ENCODE measurements at places on chromosomes 2 and 18.

- no peak for DNase-seq
Observed at GRCh38 chr2:128689971-128690370, 371.3 kb upstream of the HS6ST1 start.

GRCh38 chr2:41910126-41910525 lies 137.7 kb upstream of the PKDCC start:
- DNase-seq = no peak

- DNase-seq = no peak
Observed at GRCh38 chr18:50138181-50139064, 56.5 kb downstream of the MYO5B start.

DNA sequence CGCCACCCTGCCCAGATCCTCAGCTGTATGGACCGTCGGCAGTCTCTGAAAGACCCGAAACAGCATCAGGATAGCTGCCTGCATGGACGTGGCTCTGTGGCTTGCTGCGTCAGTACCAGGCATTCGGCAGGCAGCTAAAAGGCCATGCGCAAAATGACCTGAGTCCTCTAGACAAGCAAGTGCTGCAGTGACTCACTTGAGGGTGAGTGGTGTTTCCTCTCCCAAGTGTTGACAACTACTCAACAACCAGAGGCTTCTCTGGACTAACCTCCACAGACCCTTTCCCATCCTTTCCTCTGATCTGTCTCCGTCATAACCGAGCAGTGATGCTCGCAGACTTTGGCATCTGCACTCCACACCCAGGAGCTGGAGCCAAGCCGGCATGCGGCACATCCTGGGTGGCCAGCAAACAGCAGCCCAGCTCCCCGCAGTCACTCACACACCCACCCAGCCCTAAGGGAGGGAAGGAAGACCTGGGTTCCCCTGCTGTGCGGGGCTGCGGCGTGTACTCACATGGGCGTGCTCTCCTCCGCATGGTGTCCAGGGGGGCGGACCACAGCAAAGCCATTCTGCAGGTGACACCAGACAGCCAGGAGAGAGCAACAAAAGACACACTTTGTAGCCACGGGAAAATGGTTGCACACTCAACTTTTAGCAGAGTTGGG lies 239.3 kb downstream of the TWIST2 start:
- DNase-seq = no peak

GRCh38 chr2:106195981-106196380 lies 1.9 kb upstream of the UXS1 start:
- DNase-seq = no peak

DNA sequence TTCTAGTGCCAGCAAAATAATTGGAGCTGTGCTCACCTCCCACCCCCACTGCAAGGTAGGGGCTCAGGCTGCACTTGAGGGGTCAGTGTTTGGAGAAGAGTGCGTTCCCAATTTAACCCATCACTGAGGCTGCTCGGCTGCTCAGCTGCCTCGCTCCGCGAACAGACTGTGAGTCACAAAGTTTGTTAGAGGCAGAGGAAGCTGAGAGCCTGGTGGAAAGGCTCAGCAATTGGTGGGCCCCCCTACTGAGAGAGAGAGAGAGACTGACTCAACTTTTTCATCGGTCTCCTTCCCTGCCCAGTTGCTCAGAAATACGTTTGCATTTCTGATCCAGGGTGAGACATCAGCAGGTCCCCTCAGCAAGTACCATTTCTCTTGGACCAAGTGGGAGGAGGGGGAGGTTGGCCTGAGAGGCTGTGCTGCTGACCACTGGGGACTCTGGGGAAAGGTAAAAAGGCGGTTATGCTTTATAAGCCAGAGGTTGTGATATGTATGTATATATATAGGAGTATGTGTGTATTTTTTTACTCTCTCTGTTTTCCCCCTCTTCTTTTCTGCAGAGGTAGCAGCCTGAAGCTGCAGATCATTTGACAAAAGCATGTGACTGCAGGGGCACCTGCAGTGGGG lies 1.5 kb downstream of the EFR3B start:
- peak; percentile 19 for DNase-seq

DNA sequence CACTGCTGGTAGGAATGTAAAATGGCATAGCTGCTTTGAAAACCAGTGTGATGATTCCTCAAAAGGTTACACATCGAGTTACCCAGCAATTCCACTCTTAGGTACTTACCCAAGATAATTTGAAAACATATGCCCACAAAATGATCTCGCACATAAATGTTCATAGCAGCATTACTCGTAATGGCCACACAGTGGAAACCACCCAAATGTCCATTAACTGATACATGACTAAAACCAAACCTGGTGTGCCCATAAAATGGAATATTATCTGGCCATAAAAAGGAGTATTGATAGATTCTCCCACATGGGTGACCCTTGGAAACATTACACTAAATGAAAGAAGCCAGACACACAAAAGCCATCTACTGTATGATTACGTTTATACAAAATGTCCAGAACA lies 70.4 kb downstream of the ALPK2 start:
- no peak for DNase-seq

- DNase-seq = no peak
Observed at GRCh38 chr2:174063492-174064092, 98.4 kb upstream of the SP3 start.

DNA sequence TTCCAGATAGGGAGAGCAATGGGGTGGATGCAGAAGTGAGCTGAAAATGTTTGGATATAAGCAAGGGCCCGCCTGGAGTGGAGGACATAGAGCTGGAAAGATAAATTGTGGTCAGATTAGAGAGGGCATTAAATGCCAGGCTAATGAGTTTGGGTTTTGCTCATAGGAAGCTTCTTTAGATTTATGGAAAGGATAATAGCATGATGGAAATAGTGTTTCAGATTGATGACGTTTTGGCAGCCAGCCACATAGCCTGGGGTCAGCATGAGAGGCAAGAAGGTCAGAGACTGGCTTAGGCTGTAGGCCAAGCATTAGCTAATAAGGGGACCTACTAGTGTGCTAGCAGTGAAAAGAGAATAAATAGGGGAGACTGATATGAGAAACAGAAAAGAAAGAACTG lies 321.6 kb downstream of the STK39 start:
- DNase-seq = no peak

GRCh38 chr2:150389447-150389846 lies 98.0 kb downstream of the RND3 start:
- DNase-seq = no peak

GRCh38 chr2:109630441-109631430 lies 16.6 kb downstream of the SOWAHC start:
- DNase-seq = no peak

- DNase-seq = no peak
Observed at GRCh38 chr2:70643715-70644114, 90.1 kb upstream of the TGFA start.

GRCh38 chr2:241545106-241545505 lies 13.4 kb upstream of the BOK start:
- DNase-seq = no peak

GRCh38 chr2:203535784-203536585 lies 884 bp upstream of the RAPH1 start:
- DNase-seq = no peak

DNA sequence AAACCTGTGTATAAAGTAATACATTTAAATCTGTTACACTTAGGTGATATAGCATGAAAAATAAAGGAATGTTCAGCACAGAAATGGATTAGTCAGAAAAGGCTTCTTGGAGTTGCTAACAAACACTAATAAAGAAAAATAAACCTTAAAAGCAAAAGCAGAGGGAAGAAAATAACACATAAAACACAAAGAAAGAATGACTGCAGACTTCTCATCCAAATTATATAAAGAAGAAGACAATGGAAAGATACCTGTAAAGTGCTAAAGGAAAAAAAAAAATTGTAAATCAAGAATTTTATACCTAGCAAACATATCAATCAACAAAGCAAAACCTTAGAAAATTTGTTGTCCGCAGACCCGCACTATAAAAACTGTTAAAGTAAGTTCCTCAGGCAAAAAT lies 63.6 kb downstream of the EXOC6B start:
- no peak for DNase-seq

- no peak for DNase-seq
Observed at GRCh38 chr18:79617511-79618500, 61.8 kb upstream of the CTDP1 start.

GRCh38 chr2:196390243-196391148 lies 219.1 kb upstream of the STK17B start:
- DNase-seq = no peak

GRCh38 chr2:118525346-118525745 lies 322.1 kb downstream of the EN1 start:
- DNase-seq = no peak

- peak; percentile 24 for DNase-seq
Observed at GRCh38 chr2:238141541-238142318, 3.3 kb downstream of the KLHL30 start.
